GM06990 (cell line): ENCODE measurements at places on chromosomes 6 and 20.
A peak's percentile ranks its signal among the peaks of the same experiment; 100 is the strongest.

GRCh38 chr6:142952614-142953013 lies 7.6 kb upstream of the HIVEP2 start:
- DNase-seq: peak; percentile 47

DNA sequence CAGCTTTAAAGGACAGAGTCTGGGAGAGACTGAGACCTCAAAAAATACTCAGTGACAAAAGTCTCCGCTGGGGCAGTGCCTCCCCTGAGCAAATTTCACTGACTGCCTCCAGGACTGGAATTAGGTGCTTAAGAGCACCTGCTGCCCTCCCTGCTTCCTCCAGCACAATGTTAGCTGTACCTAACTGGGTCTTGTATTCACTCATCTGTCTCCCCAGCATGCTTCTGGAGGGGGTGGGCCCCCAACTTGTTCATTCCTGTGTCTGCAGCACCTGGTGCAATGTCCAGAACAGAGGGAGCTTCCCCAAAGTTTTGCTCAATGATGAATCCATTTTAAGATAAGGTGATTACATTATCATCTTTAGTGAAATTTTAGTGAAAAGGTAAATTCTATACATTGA lies 650.7 kb downstream of the KIF16B start:
- DNase-seq: no peak

DNA sequence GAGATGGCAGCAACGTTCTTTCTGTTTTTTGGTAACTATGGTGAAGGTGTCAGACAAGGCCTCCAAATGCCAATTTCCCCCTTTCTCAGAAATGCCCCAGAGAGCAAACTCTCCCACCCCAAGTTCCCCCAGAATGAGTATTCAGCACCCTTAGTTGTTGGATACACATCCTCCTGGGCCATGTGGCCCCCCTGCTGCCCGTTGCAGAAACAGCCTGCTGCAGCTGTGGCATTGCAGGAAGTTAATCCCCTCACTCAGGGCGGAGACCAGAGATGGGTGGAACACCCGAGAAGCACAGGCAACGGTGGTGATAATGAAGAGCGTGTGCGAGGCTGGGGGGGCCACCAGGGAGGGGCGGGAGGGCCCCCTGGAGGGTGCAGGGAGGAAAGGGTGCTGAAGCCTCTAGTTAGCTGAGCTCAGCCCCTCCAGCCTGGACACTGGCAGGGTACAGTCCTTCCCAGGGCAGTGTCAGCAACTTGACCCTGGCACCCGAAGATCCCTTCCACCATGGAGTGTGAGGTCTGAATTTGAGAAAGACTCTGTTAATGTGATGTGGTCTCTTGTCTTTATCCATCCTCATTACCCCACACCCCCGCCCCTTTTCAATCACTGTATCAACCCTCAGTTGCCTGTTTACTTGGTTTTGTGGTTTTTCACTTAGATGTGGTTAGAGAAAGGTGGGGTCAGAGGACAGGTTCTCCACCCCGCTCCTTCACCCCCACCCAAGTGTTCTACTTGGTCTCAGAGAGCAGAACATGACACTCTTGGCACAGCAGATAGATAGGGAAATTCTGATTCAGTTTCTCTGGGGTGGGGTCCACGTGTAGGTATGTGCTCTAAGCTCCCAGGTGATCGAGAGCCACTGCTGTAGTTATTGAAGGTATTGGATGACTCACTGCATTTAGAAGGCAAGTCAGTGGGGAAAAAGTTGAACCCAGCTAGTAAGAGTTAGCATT lies 208.8 kb upstream of the SUPT3H start:
- DNase-seq: no peak

GRCh38 chr6:41785689-41786450 lies 1.6 kb upstream of the TOMM6 start:
- no peak for DNase-seq

DNA sequence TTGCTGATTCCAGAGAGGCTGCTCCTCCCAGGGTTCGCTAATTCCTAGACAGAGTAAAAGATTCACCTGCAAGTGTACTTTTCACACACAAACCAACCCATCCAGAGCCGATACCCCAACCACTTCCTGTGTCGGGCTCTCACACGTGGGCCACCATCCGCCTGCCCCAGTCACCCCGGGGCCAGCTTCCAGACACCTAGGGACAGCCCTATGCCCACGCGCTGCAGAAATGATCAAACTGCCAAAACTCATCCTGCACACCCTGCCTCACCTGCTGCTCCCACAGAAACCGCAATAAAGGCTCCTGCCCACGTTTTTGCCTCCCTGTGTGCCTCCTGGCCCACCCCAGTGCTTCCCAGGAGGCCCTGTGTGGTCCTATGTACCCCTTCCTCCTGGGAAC lies 59.5 kb downstream of the PSMG4 start:
- DNase-seq: no peak
